ENCODE measurements at places on chromosomes 1 and 21.

GRCh38 chr1:198936371-198937083 is 297.7 kb downstream of the PTPRC start:
- no peak for DNase-seq

DNA sequence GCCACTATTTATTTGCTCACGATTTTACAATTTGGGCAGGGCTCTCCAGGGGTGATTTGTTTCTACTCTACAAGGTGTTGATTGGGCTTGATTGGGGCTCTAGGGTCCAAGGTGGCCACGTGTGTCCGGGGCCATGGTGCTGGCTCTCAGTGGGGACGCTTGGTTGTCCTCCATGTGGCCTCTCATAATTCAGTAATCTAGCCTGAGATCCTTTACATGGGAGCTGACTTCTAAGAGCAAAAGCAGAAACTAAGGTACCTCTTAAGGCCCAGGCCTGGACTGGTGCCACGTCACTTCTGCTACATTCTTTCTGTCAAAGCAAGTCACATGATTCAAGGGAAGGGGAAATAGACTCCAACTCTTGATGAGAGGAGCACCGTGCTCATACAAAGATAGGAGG is 8.1 kb upstream of the PSRC1 start:
- DNase-seq: no peak

DNA sequence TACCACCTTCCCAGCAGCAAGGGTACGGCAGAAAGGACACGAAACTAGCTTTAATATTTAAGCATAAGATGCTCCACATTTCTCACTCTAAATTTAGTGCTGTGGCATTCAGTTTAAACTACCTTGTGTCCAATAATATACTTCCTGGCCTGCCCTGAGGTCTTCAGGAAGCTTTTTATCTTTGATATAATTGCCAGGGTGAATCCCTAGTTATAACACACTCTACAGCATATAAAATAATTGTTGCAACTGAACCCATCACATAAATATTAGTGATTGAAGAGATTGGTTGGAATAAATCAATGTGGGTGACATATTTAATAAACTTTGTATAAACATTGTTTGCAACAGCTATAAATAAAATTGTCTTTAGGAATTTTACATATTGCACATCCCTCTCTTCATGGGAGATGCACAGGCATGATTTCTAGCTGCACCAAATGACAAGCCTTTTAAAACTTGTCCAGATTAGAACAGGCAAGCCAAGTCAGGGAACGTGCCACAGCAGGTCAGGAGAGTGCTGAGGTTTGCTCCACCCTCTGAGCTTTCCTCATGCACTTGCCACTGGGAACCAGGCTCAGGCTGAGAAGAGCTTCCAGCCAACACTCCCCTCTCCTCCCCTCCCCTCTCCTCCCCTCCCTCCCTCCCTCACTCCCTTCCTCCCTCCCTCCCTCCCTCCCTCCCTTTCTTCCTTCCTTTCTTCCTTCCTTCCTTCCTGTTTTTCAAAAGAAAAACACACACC is 623.2 kb upstream of the PKN2 start:
- no peak for DNase-seq

DNA sequence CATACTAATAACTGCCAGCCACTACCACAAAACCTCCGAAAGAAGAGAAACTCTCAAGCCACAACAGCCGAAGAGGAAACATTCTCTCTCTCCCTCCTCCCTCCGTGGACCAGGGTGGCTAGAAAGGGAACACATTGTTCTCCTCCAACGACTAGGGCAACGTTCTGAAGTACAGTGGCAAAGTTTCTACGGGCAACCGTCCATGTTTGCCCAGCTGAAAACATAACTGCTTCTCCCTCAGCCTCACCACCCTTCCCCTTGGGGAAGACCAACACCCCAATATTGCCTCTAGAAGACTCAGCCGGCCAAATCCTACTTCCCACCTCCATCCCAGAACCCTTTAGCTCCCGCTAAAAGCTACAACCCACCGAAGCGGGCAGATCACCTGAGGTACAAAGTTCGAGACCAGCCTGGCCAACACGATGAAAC is 2.0 kb downstream of the GLUL start:
- no peak for DNase-seq

- no peak for DNase-seq
These were observed 20.0 kb upstream of the EPHA2 start for GRCh38 chr1:16175610-16176553.

- no peak for DNase-seq
These were observed 101.9 kb upstream of the ZNF644 start for GRCh38 chr1:91123773-91124172.

GRCh38 chr1:182101415-182102042 is 40.0 kb upstream of the ZNF648 start:
- DNase-seq: no peak

- DNase-seq: no peak
These were observed 85.1 kb upstream of the LMO4 start for GRCh38 chr1:87243573-87243972.

Data from CD4-positive, alpha-beta memory T cell (primary cell).